ENCODE measurements at places on chromosomes 16 and 17. TPM values are rescaled to one million over a fixed set of nuclear protein-coding genes. Genes with fewer than 3 reads are reported as not detected.

DNA sequence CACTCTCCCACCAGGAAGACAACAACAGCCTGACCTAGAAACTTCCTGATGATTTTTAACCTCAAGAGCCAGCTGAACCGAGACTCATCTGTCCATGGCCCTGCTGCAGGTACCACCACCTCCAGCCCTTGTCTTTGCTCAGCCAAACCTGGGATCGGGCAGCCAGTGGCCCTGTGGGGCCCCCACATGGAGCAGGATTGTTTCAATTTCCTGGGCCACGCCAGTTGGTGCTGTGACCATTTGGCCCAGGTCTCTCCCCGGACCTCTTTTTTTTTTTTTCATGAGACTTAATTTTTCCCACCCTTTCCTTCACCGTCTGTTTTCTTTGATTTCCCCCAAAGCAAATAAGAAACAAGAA lies 8.3 kb upstream of the HOXB2 start:
- no peak for DNase-seq

GRCh38 chr16:11101283-11101682 lies 154.7 kb downstream of the SOCS1 start:
- no peak for DNase-seq

GRCh38 chr16:67193536-67193935 lies 1.6 kb downstream of the E2F4 start:
- no peak for DNase-seq

DNA sequence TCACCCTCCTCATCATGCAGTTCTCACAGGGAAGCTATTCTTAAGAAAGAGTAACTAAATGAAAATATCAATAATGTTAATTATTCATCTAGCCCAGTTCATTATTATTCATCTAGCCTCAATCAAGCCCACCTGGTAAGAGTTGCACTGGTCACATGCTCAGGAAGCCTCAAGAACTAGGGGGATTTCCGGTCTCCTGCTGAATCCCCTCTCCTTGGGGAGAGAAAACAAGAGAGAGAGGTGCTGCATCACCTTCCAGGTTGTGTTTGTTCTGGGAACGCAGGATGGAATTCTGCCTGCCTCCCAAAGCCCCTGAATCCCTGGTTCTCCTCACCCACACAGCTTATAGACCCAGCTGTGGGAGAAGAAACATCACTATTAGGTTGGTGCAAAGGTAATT lies 164.0 kb downstream of the PMP22 start:
- DNase-seq, result no peak

DNA sequence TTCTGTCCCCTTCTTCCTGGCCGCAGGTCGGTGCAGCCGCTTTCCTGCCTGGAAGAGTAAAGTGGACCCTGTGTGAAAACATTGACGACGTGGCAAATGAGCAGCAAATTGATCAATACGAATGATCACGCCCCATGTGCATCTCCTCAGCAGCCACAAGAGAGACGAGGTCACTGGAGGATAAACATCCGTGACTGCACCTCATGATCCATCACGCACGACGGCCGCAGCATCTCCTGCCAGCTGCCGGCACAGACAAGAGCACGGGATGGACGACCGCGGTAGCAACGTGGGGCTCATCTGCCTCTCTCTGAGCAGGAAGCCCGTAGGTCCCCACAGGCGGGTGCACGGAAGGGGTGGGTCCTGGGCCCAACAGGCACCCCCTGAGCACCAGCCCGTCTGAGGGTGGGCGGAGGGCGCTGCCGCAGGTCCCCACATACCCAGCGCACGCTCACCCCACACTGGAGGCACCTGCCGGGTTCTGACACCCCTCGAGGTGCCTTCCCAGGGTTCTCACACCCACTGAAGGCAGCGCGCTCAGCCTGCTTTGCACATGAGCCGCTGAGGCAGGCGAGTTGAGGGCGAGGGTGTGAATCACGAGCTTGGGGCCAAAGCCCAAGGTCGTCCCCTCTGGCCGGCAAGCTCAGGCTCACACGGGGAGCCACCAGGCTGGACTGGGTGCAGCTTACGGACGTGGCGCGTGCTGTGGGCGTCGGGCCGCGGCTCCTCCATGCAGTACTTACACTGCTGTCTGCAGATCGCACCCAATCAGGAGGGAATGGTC lies 12.3 kb upstream of the CDH15 start:
- no peak for DNase-seq

GRCh38 chr16:66408163-66409048 lies 18.7 kb upstream of the BEAN1 start:
- DNase-seq, result peak; percentile 44

GRCh38 chr17:71527311-71527710 lies 593.5 kb upstream of the SOX9 start:
- peak; percentile 19 for DNase-seq

- DNase-seq, result no peak
These were observed 55.1 kb downstream of the RPTOR start for GRCh38 chr17:80599546-80600305.

DNA sequence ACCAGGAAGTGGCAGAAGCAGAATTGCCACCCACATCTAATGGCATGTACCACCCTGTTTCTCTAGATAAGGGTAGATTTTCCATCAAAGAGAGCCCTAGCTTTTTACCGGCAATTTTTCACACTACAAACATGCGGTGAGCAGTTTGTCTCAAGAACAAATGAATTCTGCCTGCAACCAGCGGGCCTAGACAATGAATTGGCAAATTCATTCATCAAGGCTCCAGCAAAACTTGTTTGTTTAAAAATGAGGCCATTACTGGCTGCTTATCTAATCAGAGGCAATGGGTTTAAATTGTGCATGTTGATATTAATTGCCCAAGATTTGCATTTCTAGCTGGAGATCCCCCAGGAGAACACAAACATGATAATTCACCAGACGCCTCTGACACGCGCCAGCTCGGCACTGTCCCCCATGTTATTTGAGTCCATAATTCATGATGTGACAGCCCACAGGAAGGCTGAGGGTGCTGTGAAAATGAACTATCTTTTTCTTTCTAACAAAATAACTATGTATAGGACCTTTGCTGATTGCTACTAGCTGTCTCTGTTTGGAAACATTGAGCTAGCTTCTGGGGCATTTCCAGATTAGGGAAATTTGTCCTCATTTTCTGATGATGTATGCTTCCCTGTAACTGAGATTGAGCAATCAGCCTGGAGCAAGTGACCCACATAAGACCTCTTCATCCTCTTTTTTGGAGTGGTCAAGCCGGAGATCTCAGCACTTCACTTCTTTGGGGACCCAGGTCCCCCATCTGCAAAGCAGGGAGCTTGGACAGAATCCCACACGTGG lies 80.8 kb downstream of the CNGB1 start:
- DNase-seq, result no peak

DNA sequence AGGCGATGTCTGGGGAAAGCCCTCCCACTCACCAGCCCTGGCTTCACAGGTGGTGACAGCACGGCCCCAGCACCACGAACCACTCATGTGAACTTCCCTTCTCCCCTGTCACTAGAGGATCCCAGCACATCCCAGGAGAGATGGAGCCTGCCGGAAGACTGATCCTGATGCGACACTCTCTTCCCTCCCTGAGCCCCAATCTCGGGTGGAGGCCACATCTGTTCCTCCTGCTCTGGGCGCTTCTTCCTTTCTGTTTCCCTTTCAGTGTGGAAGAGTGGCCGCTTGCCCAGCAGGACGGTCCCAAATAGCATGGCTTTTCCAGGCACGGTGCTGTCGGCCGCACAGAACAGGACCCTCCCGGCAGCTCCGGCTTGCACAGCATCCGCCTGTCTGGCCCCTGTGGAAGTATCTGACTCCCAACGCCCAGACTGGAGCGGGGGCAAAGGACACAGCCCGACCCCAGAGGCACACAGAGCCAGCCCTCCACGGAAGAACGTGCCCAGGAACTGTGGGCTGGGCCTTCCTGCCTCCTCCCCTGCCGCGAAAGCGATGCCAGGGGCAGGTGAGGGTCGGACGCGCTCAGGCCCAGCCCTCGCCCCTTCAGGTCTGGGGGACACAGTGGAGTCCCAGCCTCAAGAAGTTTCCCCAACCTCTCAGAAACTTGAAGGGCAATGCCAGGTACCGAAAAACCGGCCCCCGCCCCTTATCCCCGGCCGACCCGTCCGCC lies 37.6 kb downstream of the CBFA2T3 start:
- no peak for DNase-seq

- DNase-seq, result no peak
These were observed 29.7 kb downstream of the RTN4RL1 start for GRCh38 chr17:1995321-1995892.

GRCh38 chr17:32222621-32223020 lies 43.0 kb upstream of the RHBDL3 start:
- no peak for DNase-seq

DNA sequence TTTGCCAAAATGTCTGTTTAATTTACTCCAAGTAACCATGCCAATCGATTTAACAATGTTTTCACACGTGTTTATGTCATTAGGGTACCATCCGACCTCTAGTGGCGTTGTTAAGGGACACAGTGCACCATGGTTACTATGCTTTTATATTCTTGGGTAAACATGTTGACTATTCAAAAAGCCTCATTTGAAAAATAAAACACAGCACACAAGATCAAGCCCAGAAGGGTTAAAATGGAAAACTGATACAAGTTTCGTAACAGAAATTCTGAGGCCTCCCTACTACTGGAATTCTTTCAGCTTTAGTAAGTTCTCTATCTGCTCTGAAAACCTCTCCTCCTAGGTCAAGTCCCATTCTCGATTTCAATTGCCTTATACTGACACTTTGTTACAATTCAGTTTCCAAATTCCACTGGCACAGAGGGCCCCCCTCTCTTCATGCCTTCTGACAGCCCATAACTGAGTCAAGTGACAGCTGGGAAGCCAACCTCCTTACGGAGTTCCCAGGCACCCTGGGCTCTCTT lies 2.1 kb downstream of the CFAP20 start:
- no peak for DNase-seq

DNA sequence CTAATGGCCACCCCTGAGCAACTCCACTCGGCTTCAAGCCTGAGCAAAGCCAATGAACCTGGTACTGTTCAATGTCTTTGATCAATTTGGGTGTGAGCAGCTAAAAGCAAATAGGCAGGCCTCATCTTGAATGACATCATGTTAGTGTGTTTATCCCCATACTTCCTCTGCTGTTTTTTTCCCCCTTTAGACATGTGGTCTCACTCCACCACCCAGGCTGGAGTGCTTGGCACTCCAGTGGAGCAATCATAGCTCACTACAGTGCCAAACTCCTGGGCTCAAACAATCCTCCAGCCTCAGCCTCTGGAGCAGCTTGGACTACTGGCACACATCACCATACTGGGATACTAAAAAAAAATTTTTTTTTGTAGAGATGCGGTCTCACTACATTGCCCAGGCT lies 75.4 kb downstream of the ARHGAP17 start:
- DNase-seq, result no peak

DNA sequence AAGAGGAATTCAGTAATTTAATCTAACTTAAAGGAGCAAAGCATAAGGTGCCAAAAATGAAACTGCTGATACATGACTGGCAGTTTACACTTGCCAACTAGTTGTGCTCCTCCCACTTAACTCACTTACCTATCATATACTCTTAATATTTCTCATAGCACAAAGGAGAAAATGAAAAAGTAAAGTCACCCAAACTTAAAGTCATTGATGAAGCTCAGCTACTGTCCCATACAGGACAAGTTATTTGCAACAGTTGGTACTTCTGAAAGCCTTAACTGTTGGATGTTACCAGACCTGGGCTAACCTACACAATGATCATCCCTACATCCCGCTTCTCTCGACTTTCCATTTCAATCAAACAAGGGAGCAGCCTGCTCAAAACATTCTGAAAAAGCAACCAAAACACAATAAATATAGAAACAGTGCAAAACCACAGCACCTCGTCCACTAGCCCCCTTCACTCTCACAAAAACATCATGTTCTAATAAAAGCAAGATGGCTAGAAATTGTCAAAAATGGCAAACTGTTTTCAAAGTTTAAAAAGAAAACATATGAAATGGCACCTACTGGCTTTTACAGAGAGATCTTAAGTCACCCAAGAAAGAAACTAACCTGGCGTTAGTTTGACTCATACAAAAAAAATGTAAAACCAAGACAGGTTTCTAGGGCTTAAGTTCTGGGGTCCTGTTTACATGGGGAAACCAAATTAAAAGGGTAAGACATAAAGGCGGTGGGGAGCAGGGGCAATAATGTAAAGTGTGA lies 868 bp downstream of the MED13 start:
- DNase-seq, result no peak

DNA sequence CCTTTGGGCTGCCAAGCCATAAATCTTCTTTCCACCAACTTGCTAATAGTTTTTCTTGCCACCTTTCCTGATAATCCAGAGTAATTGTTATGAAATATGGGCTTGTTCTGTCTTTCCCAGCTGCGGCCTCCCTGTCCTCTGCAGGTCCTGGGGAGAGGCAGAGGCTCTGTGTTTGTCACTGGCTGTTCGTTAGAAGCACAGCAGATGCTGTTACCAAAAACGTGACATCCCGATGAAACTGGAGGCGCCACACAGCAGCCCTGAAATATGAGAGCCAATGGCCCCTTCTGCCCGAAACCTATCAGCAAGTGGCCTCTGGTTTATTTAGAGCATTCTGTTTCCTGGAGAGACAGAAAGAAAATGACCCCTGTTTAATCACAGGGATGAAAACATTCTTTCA lies 115.1 kb upstream of the ANKFN1 start:
- DNase-seq, result no peak

DNA sequence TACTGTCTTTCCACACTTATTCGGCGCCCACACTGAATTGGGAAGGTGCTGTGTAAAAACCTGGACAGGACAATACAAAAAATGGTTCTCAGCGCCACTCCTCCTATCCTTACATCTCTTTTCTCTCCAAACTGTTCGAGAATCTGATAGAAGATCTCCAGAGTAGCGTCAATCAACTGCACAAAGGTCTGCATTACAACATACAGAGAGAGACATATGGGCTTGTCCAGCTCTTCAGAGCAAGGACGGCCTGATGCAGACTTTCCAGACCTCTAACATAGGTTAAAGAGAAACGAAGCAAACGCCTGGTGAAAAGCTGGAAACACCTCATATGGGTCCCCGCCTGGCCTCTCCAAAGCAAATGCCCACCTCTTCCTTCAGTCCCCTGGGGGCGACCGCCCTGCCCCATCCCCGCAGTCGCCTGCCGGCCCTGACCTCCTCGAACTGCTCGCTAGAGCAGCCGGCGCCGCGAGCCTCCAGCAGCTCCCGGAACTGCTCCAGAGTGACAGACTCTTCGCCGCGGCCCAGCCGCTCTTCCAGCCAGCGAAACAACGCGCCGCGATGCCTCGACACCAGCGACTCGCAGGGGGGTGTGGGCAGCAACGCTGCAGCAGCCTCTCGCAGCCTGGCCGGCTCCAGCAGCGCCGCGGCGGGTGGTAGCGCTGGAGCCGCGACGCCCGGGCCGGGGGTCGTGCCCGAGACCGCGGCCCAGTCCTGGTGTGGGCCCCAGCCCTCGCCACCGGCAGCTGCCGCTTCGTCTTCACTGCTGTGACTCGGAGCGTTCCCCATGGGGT lies 526 bp downstream of the ZZEF1 start:
- DNase-seq, result peak; percentile 20

Gene ERBB2
- 19.8 TPM for total RNA-seq

Gene CCL4
- not detected for total RNA-seq

Gene DOC2A
- total RNA-seq, result not detected

Gene CAPN15
- 55.9 TPM for total RNA-seq

Gene KCNH6
- total RNA-seq, result not detected

Gene GNAO1
- 0.92 TPM for total RNA-seq

Gene SRCAP
- total RNA-seq, result 6.9 TPM

Gene SEPTIN12
- total RNA-seq, result not detected

Gene HSD17B1
- total RNA-seq, result 2.8 TPM

Gene KRTAP16-1
- total RNA-seq, result not detected

Gene CDC42EP4
- total RNA-seq, result 37.7 TPM
